Activated T-cell treated with anti-CD3 and anti-CD28 coated beads for 48 hours (primary cell): ENCODE measurements at places on chromosomes 6 and 20.

- peak; percentile 27 for DNase-seq
Observed at GRCh38 chr6:118810420-118811027, 83.4 kb upstream of the ASF1A start.

- DNase-seq: no peak
Observed at GRCh38 chr6:83868639-83869038, 9.2 kb downstream of the CYB5R4 start.

DNA sequence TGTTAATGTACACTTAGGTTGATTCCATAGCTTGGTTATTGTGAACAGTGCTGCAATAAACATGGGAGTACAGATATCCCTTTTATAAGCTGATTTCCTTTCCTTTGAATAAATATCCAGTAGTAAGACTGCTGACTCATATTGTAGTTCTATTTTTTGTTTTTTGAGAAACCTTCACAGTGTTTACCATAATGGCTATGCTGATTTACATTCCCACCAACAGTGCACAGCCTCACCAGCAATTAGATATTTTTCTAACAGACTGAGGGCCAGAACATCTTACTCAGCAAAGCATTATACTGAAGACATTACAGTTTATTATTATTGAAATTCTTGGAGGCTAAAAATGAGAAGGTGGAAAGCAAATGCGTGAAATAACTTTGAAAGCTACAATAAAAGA, 187.3 kb upstream of the HEY2 start:
- no peak for DNase-seq

DNA sequence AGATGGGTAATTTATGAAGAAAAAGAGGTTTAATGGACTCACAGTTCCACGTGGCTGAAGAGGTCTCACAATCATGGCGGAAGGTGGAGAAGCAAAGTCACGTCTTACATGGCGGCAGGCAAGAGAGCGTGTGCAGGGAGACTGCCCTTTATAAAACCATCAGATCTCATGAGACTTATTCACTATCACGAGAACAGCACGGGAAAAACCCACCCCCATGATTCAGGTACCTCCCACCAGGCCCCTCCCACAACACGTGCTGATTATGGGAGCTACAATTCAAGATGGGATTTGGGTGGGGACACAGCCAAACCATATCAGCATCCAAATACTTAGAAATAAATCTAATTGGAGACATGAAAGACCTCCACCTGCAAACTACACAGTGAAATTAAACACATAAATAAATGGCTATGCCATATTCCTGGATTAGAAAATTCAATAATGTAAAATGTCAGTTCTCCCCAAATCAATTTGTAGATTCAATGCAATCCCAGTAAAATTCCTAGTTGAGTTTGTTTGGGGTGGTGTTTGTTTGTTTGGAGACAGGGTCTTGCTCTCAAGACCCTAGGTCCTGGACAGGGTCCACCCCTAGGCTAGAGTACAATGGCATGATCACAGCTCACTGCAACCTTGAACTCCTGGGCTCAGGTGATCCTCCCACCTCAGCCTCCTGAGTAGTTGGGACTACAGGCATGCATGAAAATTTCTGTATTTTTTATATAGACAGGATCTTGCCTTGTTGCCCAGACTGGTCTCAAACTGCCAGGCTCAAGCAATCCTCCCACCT, 101.6 kb downstream of the TAF4 start:
- DNase-seq: no peak
